ENCODE measurements at places on chromosomes 12 and 14.

DNA sequence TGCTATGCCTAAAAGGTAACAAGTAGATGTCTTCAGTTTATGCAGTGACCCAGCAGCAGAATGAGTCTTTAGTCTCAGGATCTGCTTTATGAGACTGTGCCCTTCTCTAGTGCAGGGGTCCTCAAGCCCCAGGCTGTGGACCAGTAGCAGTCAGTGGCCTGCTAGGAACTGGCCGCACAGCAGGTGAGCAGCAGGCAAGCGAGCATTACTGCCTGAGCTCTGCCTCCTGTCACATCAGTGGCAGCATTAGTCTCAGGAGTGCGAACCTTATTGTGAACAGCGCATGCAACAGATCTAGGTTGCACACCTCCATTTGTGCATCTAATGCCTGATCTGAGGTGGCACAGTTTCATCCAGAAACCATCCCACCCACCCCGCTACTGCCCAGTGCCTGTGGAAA lies 38.4 kb downstream of the LRP6 start:
- DNase-seq: no peak

DNA sequence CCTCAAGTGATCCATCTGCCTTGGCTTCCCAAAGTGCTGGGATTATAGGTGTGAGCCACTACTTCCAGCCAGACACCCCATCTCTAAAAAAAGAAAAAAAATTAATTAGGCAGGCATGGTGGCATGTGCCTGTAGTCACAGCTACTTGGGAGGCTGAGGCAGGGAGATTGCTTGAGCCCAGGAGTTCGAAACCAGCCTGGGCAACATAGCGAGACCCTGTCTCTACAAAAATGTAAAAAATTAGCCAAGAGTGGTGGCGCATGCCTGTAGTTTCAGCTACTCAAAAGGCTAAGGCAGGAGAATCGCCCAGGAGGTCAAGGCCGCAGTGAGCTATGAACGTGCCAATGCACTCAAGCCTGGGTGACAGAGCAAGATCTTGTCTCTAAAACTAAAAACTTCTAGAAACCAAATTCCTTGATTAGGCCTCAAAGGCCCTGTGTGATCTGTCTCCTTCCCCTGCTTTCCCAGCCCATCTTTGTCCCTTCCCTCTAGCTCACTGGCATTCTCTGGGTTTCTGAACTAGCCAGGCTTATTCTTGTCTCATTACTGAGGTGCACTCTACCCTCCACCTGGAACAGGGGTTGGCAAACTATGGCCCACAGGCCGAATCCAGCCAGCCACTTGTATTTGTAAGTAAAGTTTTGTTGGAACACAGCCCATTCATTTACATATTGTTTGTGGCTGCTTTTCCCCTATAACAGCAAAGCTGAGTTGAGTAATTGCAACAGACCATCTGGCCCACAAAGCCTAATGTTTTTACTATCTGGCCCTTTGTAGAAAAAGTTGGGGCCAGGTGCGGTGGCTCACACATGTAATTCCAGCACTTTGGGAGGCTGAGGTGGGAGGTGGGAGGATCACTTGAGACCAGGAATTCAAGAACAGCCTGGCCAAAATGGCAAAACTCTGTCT lies 17.2 kb upstream of the TPCN1 start:
- no peak for DNase-seq

- DNase-seq: no peak
Observed at GRCh38 chr12:65670775-65671174, 153.5 kb upstream of the HMGA2 start.

DNA sequence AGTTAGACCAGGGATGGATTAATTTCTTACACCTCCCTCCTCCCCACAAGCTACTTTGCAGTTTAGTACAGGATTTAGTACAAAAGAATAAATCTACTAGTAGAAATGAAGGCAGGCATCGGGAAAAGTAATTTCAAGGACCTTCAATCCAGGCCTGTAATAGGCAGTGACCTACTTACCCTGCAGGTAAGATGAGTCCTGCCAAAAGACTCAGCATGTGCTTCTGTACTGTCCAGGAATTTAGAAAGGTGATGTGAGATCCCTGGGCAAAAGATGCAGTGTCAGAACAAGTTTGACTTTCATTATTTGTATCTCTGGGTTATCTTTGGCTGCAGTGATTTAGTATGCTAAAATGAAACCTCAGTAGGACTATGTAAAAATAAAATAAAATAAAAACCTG lies 403.0 kb downstream of the NOVA1 start:
- no peak for DNase-seq

DNA sequence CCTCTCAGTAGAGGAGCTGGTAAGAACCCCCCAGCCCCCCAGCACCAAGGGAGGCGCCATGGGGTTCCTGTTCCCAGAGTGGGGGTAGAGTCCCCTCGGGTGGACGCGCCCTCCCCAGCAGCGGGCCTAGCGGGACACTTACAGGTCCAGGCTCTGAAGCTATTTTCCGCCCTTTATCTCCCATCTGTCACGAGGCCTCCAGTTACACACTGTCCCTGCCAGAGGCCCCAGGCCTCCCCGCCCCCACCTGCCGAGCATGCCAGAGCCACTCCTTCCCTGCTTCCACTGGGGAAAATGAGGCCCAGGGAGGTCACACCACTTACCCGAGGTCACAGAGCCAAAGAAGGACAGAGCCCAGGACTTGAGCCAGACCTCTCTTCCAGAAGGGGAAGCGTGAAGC lies 3.1 kb downstream of the C14orf180 start:
- DNase-seq: no peak

- DNase-seq: no peak
Observed at GRCh38 chr12:72406111-72406510, 133.9 kb downstream of the TRHDE start.

DNA sequence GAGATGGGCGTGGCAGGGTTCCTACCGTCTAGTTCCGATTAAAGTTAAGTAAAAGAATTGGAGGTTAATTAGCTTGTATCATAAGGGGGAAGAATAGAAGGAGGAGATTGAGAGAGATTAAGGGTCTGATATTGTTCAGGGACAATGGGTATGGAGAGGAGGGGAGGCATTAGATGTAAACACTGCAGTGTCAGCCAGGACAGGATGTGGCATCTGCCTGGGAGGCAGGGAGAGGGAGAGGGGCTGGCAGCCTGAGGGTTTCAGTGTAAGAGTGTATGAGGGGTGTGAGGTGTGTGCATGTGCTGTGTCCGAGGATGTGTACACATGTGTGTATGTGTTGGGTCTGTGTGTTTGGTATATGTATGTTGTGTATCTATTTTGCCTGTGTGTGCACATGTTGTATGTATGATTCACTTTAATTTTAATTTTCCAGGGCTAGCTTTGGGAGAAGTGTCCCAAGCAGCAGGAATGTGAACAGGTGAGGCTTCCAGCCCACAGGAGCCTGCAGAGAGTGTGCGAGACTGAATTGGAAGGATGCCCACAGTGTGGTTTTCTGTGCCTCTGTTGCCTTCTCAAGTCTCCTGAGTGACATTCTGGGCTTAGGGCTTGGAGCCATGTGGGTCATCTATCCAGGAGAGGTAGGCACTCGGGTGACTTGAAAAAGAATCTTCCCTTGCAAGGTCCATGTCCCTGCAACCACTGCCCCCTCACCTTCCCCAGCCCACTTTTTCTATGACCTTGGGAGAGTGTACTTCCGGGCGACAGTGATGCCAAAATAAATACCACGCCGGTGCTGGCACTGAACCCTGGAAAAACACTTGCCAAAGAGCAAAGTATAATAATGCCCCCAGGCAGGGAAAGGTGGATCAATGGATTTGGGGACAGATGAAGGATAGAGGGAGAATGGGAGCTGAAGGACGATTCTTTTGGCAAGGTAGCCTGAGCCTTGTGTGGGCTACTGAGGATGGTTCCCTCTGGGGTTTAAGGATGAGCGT lies 36.8 kb upstream of the DCD start:
- DNase-seq: no peak

DNA sequence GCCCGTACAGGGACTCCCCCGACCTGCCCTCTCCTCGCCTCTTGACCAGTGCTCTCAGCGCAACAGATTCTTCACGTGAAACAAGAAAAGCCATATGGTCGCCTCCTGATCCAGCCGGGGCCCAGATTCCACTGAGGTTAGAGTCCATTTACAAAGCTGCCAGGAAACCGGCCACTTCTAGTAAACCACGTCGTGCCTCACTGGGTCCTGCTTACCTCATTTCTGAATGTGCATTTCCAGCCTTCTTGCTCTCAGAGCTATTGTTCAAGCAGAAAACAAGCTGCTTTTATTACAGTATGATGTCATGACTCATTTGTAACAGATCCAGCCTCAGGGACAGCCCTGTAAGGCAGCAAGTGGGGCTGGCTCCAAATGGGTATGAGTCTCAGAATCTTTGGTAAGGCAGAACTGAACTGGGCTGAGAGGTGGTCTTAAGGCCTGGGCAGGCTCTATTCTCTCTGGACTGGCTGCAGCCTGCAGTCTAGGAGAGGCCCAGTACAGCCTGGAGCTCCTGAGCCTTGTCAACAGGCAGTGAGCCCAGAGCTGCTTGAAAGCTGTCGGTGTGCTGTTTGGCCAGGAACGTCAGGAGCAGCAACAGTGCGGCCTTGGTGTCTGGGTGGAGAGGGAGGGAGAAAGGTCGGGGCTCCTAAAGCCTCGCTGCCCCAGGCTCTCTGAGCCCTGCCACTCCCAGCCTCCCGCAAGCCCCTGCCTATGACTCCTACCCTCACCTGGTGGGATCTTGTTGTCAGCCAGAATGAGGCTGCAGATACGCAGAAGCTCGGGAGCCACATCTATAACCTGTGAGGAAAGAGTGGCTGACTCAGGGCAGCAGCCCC lies 8.3 kb downstream of the REC8 start:
- DNase-seq: no peak

- peak; percentile 75 for DNase-seq
Observed at GRCh38 chr14:105363847-105364708, 34.3 kb upstream of the TEX22 start.

DNA sequence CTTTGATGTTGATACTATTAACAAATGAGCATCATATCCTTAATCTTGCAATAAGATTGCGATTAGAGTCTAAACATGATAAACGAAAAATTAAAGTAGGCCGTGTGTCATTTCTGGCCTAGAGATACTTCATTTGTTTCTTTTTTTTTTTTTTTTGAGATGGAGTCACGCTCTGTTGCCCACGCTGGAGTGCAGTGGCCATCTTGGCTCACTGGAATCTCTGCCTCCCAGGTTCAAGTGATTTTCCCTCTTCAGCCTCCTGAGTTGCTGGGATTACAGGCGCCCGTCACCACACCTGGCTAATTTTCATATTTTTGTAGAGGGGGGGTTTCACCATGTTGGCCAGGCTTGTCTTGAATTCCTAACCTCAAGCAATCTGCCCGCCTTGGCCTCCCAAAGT lies 446.9 kb downstream of the PCNX1 start:
- no peak for DNase-seq

- no peak for DNase-seq
Observed at GRCh38 chr12:57983146-57983857, 41.9 kb downstream of the ATP23 start.

Measured in naive thymus-derived CD8-positive, alpha-beta T cell (primary cell).